Common myeloid progenitor, CD34-positive (primary cell): ENCODE measurements at places on chromosomes 13 and 19.

GRCh38 chr19:58009301-58009665 is 6.7 kb upstream of the ZNF606 start:
- no peak for DNase-seq

DNA sequence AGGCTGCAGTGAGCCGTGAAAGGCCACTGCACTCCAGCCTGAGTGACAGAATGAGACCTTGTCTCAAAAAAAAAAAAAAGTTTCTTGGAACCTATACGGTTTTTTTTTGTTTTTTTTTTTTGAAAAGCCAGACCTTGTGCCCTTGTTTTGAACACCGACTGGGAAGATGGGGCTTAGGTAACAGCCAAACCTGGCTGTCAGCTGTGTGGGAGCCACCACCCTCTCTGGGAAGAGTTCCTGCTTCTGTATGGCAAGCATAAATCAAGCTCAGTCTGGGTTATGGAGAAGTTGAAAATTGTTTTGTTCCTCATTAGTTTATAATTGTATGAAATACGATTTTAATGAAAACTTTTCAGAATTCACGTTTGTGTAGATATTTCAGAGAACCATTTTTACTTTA is 39.5 kb downstream of the MPHOSPH8 start:
- peak; percentile 40 for DNase-seq

- DNase-seq: no peak
Measured at GRCh38 chr19:16116067-16116466, 4.4 kb downstream of the RAB8A start.

GRCh38 chr13:22092791-22093560 is 422.1 kb downstream of the FGF9 start:
- no peak for DNase-seq

DNA sequence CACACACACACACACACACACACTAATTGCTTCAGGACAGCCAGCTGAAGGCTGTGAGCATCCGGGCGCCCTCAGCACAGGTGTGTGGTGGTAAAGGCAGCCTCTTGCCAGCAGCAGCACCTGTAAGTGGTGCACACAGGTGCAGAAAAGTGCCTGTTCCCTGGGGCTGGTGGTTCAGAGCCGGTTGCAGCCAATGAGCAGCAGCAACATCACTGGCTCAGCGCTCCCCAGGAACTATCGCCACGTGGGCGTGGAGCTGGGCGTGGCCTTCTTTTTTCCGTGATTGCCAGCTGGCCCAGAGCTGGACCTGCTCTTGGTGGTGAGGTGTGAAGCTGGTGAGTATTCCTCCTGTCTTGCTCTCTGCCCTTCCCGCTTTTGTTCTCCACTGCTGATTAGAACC is at the start of gene NLRP5:
Gene NLRP5, plus strand, starts transcription at position 289 of the 400 bp plus-strand sequence.
- DNase-seq: no peak

- no peak for DNase-seq
Measured at GRCh38 chr19:38670921-38671398, 23.5 kb downstream of the ACTN4 start.

- no peak for DNase-seq
Measured at GRCh38 chr13:26861941-26862340, 101.4 kb upstream of the GPR12 start.

DNA sequence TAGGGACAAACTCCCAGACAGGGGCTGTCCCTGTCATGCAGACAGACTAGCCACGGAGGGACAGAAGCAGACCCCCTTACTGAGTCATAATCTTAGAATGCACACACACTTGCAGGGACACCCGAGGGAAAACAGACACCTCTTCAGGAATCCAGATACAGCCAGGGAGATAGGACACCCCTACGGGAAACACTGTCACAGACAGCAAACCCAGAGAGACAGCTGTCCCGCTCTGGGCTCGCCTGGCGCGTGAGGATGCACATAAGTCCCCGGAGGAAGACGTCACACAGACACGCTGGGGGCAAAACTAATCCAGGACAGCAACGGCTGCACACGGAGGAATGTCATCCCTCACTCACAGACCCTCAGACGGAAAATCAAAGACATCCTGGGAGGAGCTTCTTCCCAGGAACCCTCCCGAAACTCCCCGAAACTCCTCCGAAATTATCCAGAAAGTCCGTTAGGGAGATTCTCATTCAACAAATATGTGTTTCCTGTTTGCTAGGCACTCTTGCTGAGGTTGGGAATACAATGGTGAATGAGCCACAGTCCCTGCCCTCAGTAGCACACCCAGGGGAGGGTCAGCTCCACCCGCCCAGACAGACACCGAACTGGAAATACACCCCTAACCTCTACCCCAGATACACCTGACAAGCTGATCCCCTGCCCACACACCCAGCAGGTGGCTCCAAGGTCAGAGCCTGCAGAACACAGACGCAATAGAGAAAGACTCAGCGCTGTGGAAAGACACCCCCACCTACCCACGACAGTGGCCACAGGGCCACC is 15.2 kb upstream of the TOMM40 start:
- DNase-seq: no peak

DNA sequence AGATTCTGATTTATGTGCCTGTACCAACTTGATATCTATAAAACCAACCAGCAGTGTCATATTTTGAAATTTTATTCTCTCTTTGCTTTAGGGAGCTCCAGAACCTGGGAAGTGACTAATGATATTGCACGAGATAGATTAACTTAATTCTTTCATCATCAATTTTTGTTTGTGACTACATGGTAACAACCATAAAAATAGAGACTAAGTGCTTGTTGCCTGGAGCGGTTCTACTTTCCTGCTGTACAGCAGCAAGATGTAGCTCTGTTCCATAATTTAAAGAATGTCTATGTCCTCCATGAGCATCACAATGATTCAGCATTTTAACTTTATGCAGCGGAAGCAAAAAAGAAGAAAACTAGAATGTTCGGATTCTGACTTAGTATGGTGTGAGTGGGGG is 275.6 kb downstream of the KLF5 start:
- peak; percentile 10 for DNase-seq

DNA sequence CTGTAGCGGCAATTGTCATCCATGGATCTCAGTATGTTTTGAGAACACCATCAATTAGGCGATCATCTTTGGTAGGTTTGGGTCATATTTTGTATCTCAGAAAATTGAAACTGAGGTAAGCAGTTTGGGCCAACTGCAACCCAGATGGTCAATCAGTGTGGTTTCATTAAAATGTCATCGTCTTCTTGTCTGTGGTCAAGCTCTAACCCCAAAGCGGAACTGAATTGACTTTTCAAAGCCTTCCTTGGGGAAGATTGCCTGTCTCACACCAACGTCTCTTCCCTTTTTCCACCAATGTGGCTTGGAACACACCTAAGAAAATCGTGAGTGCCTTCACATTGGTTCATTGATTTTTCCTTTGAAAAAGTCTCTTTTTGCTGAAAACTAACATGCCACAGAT is 56.3 kb upstream of the UBAC2 start:
- peak; percentile 56 for DNase-seq

DNA sequence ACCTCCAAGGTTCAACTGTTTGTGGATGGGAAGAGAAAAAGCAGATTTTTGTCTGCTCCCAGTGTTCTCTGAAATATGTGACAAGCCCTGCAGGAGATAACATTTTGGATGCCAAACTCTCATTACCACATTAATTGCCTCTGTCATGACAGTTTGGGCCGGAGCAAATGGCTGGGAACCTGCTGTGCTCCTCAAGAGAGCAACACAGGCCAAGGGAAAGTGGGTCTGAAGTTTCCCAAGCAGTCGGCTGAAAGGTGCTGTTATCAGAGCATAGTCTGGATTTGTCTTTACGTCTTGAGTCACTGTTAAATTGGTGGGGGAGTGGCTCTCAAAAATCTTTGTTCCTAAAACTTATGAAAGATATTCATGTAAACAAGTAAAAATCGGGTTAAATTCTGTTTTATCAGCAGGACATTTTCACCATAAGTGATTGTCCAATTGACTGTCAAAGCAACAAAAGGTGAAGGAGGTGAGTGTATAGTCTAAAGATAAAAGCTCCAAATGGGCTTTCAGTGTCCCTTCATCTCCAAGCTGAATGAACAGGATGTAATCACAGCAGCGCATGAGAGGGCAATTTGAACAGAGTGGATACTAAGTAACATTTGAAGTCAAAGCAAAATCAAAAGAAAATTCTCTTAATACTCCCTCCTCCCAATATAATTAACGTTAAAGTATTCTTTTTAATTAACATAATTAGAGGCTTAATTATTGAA is 844.8 kb downstream of the PCDH17 start:
- no peak for DNase-seq

DNA sequence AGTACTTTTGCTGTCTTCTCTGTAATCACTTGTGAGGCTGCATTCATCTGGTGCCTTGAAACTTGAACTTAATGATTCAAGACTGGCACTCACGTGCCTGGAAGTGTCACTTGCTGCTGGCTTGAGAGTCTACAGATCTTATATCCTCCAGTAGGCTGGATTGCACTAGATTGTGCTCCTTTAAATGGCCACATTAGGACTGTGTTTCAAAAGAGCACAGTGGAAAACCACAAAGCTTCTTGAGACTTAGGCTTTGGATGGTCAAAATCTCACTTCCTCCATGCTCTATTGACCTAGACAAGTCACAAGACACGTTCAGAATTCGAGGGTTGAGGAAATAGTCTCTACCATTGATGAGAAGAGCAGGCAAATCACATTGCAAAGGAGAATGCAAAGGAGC is 1278.8 kb upstream of the MIR17HG start:
- no peak for DNase-seq
